T-helper 2 cell treated with Interferon-gamma antibody and Interleukin-4, amounts not matched to agents 5 μg/mL and 100 μg/mL, for 36 hours (primary cell): ENCODE measurements at places on chromosomes 3 and 15.

- peak; percentile 85 for DNase-seq
Observed at GRCh38 chr15:65304381-65305149, at the start of gene RNU5B-1. Gene RNU5B-1, plus strand, starts transcription at chr15:65304677.

DNA sequence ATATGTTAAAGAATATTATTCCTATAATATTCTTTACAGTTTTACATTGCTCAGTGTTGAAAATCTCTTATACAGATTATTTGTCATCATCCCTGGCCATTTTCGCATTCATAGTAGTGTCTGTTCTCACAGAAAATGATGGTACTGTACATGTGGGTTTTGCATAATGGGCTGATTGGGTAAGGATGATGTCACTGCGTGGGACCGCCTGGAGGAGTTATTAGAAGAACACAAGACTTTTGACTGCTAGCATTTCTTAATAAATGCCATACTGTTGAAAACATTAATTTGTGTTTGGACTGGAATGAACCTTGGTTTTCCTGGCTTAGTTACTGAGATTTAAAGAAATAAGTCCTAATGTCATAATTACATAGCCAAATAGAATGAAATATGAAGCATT lies 20.3 kb downstream of the LRCH3 start:
- no peak for DNase-seq

- no peak for DNase-seq
Observed at GRCh38 chr3:155354658-155355057, 61.2 kb upstream of the STRIT1 start.

DNA sequence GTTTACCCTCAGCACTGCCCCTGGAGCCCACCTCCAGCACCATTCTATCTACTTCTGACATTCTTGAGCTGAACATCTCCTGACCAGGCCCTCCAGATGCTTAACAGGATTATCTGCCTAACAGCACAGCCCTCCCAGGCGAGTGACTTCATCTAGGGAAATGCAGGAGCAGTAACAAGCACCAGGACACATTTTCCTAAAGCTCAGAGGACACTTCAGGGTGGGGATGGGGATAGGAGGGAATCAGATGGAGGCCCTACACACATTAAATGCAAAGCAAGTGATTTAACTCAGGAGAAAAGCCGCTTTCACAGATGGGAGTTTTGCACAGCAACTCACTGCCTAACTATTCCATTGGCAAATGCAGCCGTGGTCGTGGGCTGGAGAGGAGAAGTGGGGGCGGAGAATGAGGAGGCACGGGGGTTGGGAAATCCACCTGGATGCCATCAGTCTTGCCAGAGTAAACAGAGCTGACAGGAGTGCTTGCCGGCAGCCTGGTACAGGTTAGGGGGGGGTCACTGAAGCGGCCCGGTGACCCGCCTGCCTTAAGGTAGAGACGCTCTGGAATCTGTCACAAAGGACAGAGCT lies 21.3 kb upstream of the BNC1 start:
- no peak for DNase-seq

- DNase-seq, result no peak
Observed at GRCh38 chr3:149181182-149181581, 40.4 kb downstream of the CP start.

GRCh38 chr15:78204351-78205309 lies 29.7 kb downstream of the ACSBG1 start:
- no peak for DNase-seq

DNA sequence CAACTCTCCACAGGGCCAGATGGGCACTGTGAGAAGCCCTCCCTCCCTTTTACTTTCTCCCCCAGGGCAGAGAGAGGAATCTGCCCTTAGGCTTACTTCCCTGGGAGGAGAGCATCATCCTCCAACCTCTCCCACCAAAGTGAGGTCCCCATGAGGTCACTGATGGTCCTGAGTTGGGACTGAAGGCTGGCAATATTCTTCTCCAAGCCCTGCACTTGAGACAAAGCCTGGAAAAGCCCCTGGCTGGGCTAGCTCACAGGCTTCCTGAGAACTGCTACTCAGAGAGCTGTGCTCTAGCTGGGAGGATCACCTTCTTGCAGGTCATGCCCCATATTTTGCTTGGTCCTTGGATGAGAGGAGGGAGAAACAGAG lies 110.0 kb upstream of the MEF2A start:
- DNase-seq, result no peak

DNA sequence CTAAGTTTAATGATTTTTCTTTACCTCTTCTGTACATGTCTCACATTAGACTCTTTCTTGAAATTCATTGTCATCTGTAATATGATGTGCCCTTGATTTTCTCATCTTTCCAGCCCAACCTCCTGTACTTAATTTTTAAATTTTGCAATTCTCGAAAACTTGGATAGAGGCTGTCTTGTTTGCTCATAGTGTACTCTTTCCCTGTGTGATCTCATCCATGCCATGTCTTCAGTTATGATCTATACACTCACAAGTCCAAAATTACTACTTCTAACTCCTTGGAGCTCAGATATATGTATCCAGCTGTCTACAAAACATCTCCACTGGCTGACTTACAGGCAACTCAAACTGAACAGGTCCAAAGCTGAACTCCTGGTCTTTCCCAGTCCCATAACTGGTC lies 42.2 kb downstream of the CD200 start:
- no peak for DNase-seq

- DNase-seq, result no peak
Observed at GRCh38 chr3:197912741-197913476, 37.1 kb upstream of the RPL35A start.

- DNase-seq, result no peak
Observed at GRCh38 chr15:74156678-74157411, 16.7 kb upstream of the ISLR start.

DNA sequence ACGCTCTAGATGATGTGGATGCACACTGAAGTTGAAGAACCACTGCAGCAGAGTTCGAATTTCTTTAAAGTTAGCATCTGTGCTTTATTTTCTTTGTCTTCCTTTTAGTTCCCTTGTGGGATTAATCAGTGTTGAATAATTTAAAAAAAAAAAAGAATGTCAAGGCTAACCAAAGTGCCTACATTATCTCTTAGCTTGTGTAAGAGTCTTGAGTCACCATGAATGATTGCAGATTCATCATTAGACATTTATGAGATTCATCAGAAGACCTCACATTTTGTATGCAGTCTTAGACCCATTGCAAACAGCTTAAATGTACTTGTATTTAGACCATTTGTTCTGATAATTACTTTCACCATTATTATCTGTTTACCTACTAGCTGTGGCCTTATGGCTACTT lies 182.2 kb downstream of the FNDC3B start:
- no peak for DNase-seq

GRCh38 chr3:152352554-152352953 lies 83.8 kb downstream of the MBNL1 start:
- no peak for DNase-seq

DNA sequence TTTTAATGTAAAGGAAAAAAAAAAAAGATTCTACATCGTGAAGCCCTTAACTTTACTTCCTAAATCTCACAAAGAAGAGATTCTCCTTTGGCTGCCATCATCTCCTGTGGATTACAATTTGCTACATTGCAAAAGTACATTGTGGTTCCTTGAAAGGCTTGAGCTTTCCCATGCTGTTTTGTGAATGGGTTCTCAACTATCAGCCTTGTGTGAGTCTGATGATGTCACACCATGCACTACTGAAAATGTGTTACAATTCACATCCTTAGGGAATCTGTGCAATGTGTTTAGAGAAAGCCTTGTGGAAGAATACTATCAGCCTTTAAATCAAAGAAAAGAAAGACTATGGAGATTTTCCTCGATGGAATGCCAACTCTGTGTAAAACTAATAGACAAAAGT lies 510.0 kb upstream of the ALCAM start:
- DNase-seq, result no peak

GRCh38 chr15:88512601-88513000 lies 33.9 kb downstream of the DET1 start:
- DNase-seq, result no peak

DNA sequence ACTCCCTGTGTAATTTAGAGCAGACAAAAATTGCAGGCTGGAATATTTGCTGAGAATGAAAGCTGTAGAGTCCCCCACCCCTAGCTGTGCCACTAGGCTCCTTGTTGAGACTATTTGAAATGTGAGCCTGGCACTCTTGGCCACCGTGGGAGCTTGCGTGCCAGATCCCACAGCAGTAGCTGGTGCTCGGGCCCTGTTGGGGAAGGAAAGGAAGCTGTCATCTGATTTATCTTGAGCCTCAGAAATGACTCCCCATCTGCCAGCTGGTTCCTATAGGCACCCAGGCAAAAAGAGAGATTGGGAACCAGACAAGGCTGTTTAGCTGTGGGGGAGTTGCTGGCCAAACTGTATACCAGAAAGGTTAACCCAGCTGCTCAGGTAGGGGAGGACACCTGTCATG lies 23.4 kb upstream of the CLEC3B start:
- no peak for DNase-seq

GRCh38 chr3:67691926-67692325 lies 37.5 kb upstream of the SUCLG2 start:
- DNase-seq, result no peak

GRCh38 chr3:115517457-115518050 lies 105.8 kb upstream of the GAP43 start:
- no peak for DNase-seq

GRCh38 chr3:26484140-26484539 lies 138.4 kb upstream of the LRRC3B start:
- no peak for DNase-seq

- DNase-seq, result no peak
Observed at GRCh38 chr3:117853923-117854668, 1144.5 kb downstream of the TUSC7 start.

DNA sequence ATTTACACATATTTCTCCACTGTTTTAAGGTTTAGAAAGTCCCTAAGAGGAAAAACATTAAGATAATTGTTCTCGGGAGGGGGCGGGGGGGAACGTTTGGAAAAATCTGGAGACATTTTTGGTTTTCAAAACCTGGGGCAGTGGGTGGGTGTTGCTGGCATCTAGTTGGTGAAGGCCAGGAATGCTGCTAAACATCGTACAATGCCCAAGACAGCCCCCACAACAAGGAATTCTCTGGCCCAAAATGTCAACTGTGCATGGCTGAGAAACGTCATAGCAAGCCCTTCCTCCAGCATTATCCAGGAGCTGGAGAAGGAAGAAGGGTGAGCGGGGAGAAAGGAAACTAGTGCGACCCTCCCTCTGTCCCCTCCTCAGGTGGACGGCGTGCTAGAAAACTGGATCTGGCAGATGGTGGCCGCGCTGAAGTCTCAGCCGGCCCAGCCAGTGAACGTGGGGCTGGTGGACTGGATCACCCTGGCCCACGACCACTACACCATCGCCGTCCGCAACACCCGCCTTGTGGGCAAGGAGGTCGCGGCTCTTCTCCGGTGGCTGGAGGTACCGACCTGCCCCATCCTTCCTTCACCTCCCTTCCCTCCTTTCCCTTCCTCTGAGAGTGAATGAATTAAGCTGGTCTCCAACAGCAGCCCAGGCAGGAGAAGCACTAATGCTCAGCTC lies 109.8 kb downstream of the LIPC start:
- DNase-seq, result no peak

GRCh38 chr15:84624359-84624758 lies 23.6 kb downstream of the ZSCAN2 start:
- no peak for DNase-seq

DNA sequence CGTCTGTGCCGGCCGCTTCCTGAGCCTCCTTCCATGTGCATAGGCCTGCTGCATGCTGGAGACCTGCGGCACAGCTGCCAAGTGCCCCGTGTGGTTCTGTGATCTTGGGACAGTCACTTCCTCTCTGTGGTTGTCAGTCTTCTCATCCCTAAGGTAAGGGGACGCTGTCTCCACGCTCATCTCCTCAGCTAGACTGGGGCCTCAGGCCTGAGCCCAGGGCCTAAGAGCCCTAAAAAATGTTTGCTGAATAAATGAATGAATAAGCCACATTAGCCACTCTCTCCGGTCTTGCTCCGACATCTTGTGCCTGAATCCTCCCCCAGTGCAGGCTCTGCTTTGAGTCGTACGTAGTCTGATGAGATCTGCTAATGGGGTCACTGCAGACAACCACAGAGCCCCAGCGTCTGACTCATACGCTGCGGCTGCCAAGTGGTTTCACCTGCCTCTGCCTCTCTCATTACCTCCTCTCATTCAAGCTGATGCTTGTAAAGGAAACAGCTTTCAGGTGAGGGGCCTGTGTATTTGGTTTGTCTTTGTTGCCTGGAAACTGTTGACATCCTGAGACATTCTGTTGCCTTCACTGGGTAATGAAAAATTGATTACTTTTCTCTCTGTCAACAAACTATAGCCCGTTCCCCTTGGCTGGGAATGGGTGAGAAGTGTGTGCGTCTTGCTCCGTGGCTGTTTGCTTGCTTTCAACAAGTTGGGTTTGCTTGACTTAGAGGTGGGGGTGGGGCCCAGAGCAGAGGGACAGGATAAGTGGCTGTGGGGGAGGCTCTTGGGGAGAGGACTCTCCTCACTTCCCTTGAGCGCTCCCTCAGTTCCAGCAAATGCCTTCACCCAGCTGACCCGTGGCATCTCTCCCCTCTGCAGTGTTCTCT lies 15.9 kb downstream of the RPLP1 start:
- peak; percentile 79 for DNase-seq

DNA sequence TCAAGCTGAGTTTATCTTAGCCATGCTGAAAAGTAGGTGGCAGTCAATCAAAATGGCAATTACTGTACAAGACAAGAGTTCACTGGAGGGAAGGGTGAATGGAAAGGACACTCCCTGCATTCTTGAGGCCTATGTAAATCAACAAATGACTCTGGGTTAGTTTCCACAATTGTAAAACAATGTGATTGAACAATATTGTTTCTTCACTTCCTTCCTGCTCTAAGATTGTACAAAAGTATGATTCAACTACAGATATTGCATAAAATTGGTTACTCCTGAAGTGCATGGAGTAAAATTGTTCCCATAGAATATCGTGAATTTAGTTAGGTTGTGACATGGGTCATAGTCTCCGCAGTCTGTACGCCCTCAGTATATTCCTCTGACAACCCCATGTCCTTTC lies 277.6 kb downstream of the LPP start:
- no peak for DNase-seq

GRCh38 chr3:21435871-21436270 lies 315.1 kb downstream of the ZNF385D start:
- no peak for DNase-seq

DNA sequence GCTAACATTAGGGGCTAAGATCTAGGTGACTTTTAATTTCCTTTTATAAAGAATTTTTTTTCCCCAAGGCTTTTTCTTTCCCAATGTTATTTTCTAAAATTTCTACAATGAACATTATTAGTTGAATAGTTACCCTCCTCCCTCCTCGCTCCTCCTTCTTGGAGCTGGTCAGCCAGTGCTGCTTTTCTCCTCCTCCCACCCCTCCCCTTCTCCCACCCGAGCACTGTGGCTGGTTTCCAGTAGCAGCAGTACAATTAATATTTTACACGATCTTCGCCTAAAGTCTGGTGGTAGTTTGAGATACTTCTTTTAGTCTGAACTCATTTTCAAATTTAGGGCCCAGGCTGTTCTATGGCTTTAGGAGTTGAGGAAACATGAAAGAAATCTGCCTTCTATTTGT lies 41.6 kb downstream of the EEFSEC start:
- no peak for DNase-seq

GRCh38 chr3:124592658-124593441 lies 137.4 kb upstream of the UMPS start:
- peak; percentile 6 for DNase-seq

DNA sequence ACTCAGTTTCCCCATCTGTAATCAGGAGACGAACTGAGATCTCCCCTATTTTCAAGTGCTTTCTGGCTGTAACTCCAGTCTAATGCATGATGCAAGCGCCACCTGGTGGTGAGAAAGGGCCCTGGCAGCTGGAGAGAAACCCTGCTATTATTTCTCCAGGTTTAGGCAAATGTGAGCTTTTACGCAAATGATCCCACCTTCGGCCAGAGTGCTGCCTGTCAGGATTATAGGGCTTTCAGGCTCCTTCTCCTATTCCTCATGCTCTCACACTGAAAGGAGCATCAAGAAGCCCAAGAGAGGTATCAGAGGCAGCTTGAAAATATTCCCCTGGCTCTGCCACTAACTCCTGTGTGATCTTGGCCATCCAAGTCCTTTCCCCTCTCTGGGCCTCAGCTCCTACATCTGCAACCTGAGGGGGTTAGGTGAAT lies 93.9 kb upstream of the RASGRF1 start:
- peak; percentile 34 for DNase-seq
